Omental fat pad (tissue), 4 donors: ENCODE measurements at places on chromosomes 5 and 9.

GRCh38 chr9:92494856-92495255, 12.6 kb upstream of the ASPN start:
- DNase-seq: no peak

DNA sequence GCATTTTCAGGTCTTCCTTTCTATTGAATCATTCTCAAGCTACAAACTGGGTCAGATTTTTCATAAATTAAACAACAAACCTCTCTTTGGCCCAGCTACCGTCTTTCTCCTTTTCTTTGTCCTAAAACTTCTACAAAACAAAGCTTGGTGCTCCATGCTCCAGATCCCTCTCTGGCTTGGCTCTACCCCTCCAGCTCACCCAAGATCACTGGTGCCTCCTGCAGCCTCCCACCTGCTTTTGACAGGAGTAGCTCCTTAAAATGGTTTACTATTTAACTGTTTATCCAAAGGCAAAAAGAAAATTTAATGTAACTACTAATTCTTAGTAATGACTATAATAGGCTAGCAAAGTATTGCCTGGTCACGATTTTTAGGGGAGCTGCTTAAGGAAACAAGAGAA, 10.7 kb upstream of the SERINC5 start:
- DNase-seq: no peak

DNA sequence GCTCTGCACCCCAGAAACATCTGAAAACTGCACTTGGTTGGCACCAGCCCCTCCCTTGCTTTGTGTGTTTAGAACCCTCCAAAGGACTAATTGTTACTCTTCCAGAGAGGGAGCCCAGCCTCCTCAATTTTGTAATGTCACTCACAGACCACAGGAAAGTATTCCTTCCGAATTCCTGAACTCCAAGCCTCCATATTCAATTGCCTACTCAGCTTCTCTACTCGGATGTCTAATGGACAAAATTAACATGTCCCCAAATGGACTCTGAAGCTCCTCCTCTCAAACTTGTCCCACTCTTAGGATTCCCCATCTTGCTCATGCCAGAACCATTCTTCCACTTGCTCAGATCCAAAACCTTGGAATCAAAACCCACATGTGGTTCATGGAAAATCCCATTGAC, 3.9 kb upstream of the TMEM171 start:
- DNase-seq: no peak

GRCh38 chr5:73419465-73420390, 28.8 kb downstream of the FOXD1 start:
- DNase-seq: no peak

DNA sequence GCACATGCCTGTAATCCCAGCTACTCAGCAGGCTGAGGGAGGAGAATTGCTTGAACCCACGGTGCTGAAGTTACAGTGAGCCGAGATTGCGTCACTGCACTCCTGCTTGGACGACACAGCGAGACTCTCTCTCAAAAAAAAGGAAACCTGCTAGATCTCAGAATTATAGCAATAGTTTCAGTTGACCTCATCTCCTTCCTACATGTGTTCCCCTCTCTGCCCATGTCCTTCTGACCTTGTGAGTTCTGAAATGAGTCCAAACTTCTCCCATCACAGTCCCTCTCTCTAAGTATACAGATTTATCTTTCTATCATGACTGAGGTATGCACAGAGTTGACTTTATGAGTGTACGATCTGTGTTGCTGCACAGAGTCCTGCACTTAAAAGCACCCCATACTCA, 44.6 kb upstream of the SHOC1 start:
- DNase-seq: no peak

- no peak for DNase-seq
These were observed 49.9 kb downstream of the SHB start for GRCh38 chr9:38018958-38019602.

GRCh38 chr9:3868466-3868865, 342.7 kb upstream of the RFX3 start:
- DNase-seq: no peak

DNA sequence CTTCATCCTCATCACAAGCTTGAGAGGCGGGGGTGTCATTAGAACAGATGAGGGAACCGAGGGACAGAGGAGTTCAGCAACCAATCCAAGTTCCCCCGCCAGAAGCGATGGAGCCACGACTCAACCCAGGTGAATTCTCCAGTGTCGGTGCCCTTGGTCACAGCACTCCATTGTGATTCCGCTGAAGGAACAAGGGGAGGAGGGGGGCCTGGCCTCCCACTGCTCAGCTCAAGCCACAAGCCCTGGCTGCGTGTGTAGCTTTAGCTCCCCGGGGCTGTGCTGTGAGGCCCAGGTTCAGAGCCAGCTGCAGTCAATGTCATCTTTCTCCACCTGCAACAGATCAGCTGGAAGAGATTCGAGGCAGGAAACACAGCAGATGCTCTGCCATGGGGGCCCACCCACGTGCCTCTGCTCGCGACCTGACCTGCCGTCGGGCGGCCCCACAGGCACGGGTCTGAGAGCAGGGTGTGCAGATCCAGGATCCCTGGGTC, 72.6 kb downstream of the GTF3C4 start:
- DNase-seq: no peak

DNA sequence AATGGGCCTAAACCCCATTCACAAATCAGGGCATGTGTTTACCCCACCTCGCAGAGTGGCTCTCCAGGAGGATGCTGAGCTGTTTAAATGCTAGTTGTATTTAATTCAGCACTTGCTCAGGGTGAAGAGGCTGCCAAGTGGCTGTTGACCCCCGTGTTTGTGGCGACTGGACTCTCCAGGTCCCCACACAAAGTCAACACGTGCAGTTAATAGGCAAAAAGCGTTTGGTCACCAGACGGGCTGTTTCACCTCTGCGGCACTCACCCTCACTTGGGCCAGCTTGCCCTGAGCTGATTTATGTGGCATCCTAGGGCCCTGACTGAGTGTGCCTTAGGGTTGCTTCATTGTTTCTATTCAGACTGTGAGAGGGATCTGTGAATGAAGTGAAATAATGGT, 152.3 kb downstream of the GAS1 start:
- no peak for DNase-seq

GRCh38 chr9:89734600-89735041, 129.8 kb downstream of the GADD45G start:
- DNase-seq: no peak

DNA sequence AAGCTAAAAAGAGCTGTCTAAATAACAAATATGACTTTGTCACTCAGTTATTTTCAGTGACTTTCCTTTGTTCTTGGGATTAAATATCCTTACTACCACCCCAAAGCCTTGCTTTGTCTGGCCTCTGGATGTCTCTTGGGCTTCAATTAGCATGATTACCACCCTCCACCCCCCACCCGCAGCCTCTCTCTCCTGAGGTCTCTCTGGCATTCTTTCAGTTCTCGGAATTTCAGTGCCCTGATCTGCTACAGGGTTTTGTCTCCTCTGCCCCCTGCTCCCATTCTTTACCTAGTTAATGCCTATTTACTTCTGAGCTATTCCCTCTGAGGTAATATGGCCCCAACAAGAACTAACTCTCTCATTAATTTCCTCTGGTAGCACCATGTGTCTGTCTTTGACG, 376.4 kb downstream of the DEPDC1B start:
- DNase-seq: no peak

DNA sequence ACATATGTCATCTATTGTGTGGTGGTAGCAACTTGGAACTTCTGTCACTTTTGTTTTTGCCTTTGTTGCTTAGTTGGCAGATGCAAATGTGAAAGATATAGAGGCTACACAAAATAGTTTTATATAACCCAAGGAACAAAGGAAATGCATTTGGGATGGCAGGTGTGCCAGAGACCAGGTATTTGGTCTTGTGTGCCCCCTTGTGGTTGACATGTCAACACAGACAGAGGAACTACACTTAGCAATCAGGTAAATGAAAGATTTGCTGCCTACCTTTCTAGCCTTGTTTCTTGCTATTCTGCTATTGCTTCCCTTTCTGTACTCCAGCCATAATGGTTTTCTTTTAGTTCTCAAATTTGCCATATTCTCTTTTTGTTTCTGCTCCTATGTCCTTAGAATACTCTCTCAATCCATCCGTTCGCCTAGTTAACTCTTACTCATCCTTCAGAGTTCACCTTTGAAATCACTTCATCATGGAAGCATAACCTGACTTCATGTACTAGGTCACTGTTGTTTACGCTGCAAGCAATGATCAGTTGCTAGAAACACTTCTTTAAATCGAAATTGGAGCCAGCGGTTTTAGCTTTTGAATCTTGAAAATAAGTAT, 119.5 kb downstream of the TRPM3 start:
- no peak for DNase-seq

GRCh38 chr9:26786564-26786963, 106.0 kb downstream of the CAAP1 start:
- no peak for DNase-seq

GRCh38 chr9:93701494-93702218, 125.3 kb downstream of the PHF2 start:
- DNase-seq: no peak

- DNase-seq: no peak
These were observed 319.0 kb downstream of the EBF1 start for GRCh38 chr5:158780656-158781237.

- DNase-seq: no peak
These were observed 6.9 kb upstream of the IGFBPL1 start for GRCh38 chr9:38431116-38431515.

- no peak for DNase-seq
These were observed 18.1 kb downstream of the VAV2 start for GRCh38 chr9:133973791-133974630.

GRCh38 chr9:91146391-91147019, 215.2 kb downstream of the AUH start:
- DNase-seq: no peak

DNA sequence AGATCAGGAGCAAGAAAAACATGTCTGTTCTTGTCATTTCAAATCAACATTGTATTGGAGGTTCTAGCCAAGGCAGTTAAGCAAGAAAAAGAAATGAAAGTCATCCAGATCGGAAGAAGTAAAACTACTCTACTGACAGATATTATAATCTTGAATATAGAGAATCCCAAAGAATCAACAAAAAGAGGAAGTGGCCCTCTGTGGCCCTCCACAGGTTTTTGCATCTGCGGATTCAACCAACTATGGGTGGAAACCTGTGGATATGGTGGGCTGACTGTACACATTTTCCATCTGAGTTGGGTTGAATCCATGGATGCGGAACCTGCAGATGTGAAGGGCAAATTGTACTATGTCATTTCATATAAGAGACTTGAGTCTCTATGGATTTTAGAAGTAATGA, 35.1 kb downstream of the GAS1 start:
- no peak for DNase-seq

GRCh38 chr5:140801494-140801841, 611 bp downstream of the PCDHA3 start:
- no peak for DNase-seq

- DNase-seq: no peak
These were observed 237.6 kb upstream of the CCNH start for GRCh38 chr5:87650284-87650683.

DNA sequence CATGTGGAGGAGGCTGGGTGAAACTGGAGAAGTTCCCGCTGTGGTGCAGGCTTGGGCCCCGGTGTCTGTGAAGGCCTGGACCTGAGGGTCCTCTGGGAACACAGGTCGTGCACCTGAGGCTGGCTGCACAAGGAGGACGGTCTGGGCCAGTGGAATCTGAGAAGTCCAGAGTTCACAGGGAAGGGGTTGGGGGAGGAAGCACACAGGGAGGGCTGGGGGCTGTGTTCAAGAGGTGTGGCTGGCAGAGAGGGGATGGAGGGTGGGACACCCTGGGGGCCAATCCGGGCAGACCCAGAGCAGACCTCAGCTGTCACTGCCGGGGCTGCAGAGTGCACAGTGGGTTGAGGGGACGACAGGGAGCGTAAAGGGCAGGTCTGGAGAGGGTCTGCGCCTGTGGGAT, 2.6 kb downstream of the SLC9A3 start:
- DNase-seq: no peak

DNA sequence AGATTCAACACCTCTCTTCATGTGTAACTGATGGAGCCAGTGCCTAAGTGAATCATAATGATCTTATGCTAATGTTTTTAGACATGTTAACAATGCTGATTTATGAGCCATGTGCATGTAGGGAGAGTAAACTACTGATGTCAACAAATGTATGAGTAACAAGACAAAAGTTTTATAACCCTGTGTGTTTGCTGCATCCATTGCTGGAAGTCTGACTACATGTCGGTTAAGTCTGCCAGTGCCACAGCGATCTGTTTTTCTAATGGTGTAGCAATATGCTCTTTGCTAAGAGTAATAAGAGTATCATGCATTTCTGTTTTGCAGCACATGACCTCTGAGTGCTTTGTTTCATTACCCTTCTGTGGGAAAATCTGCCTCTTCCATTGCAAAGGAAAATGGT, 26.4 kb upstream of the TMOD1 start:
- no peak for DNase-seq

GRCh38 chr5:137234973-137235943, 263.9 kb downstream of the SPOCK1 start:
- DNase-seq: no peak

GRCh38 chr5:157323107-157323706, 57.3 kb downstream of the CYFIP2 start:
- no peak for DNase-seq
